ENCODE measurements at places on chromosomes 2 and 18. TPM values are rescaled to one million over a fixed set of nuclear protein-coding genes. Genes with fewer than 3 reads are reported as not detected.

- DNase-seq = no peak
Observed at GRCh38 chr2:127525691-127526131, 578 bp downstream of the IWS1 start.

- DNase-seq = no peak
Observed at GRCh38 chr2:162018530-162018929, 55.5 kb downstream of the DPP4 start.

GRCh38 chr2:31297751-31298150 lies 63.8 kb downstream of the EHD3 start:
- no peak for DNase-seq

- DNase-seq = no peak
Observed at GRCh38 chr18:910247-910646, 5.6 kb downstream of the ADCYAP1 start.

DNA sequence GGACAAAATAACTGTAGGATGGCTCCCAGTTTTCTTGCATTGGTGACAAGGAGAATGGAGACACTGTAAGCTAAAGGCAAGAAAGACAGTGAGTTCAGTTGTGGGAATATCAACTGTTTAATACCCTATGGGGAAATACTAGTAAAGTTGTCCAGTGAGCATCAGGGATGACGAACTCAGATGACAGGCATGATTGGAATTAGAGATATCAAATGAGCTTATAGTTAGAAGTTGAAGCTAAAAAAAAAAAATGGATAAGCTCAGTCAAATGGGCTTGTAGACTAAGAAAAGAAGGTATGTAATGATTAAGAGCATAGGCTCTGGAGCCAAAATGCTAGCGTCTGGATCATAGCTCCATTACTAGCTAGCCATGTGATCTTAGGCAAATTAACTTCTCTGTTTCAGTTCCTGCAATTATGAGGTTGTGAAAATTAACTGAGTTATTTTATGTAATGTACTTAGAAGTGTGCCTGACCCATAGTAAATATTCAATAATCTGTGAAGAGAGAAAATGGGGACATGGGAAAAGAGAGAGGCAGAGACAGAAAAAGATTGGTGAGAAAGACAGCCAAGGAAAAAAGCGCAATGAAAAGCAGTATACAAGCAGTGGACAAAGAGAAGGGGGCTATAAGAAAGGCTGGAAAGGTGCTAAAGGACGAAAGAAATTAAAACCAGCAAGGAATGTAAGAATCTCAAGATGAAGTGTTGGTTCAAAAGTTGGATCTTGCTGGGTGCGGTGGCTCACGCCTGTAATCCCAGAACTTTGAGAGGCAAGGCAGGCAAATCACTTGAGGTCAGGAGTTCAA lies 95.7 kb upstream of the SLC39A10 start:
- no peak for DNase-seq

GRCh38 chr2:148989882-148990493 lies 48.5 kb upstream of the LYPD6B start:
- DNase-seq = no peak

DNA sequence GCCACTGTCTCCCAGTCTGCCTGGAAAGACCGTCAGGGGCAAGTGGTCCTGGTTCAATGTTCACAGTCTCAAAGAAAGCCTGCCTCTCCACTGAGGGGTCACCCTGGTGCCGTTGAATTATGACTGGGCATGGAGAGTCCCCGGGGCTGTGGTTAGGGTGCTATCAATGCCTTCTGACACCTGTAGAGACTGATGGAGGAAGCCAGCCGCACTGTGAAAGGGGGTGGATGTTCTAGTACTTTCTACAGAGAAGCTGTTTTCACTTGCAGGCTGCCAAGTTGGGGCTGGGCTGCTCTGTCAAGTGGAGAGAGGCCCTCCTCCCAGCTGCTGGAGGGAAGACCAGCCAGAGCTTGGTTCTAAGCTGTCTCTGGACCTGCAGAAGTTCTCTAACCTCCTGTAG lies 80.5 kb downstream of the BCL2L11 start:
- no peak for DNase-seq

DNA sequence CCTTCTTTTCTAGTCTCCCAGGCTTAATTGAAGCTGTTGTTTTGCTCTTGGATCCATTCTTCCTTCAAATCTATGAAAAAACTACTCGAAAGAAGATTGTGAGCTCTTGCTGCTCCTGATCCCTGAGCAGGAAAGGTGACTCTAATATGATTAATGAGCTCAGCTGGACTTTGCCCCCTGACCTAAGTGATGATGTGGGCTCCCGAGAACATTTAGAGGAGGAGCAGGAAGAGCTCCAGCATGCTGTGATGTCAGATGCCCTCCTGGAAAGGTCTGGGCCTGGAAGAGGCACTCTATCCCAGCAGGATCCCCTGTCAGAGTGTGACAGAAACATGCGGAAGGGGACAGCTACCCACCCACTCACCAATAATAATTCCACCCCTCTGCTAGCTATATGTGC lies 117.9 kb upstream of the PELI1 start:
- no peak for DNase-seq

DNA sequence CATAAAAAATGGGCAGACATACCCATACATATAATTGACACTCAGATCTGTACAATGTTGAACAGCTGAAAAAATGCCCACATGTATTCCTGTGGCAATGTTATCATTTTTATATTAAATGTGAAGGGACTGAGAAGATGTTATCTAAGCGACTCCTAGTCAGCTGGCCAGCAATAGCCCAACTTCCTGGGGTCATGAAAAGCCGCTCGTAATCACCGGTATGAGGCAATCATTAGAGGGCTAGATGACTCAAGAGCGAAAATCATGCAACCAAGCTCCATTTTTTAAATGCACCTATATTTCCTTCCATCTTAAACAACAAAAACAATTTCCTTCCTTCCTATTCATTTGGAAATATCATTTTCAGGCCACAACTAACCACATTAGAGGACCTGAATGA lies 274.6 kb upstream of the CCDC68 start:
- DNase-seq = no peak

GRCh38 chr2:627926-628560 lies 49.2 kb downstream of the TMEM18 start:
- no peak for DNase-seq

DNA sequence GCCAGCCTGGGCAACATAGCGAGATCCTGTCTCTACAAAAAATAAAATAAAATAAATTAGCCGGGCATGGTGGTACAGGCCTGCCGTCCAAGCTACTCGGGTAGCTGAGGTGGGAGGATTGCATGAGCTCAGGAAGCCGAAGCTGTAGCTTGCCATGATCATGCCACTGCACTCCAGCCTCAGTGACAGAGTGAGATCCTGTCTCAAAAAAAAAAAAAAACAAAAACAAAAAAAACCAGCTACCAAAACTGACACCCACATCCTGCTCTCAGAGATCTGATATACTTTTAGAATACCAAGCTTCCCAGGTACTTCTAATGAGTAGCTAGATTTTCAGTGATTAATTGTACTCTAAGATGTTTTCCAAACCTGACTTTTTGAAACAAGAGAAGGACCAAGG lies 74.0 kb downstream of the TTC27 start:
- no peak for DNase-seq

- no peak for DNase-seq
Observed at GRCh38 chr2:28871620-28872019, 1.5 kb upstream of the TRMT61B start.

DNA sequence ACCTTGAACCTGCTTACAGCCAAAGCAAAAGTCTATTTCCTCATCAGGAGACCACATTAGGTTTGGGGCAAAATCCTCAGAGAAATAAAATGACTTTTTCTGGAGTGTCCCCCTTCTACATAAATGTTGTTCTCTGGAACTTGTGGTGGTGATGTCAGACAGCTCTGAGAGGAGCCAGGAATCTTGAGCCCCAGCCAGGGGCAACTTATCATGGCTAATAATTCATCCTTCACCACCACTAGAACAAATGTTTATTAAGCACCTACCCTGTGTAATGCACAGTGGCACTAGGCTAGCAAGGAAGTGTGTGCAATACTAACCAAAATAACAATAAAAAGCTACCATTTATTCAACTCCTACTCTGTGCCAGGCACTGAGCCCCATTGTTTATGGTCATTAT lies 9.0 kb upstream of the BMP10 start:
- no peak for DNase-seq

DNA sequence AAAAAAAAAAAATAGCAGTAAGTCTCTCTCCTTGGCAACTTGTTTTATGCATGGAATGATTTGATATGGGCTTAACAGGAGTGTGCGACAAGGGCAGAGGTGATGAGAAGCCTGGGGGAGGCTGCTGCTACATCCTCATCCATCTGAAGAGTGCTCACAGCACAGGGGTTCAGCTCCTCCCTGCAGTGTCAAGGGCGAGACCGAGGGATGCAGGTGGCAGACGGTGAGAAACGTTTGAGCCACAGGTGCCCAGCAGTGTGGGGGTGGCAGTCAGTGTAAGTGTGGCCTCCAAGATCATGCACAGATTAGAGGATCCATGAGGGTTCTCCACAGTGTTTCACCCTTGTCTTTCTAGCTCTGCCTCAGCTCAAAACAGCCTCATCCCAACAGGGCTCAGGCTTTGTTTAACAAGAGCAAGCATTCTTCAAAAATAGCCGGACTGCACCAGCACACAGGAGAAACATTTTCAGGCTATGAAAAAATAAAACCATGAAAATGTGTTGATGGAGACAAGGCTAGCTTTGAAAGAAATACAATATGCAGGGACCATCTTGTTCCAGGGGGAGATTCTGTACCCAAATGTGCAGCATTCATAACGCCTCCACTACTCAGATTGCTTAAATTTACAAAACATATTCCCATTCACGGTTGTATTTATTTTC lies 324.5 kb upstream of the MYT1L start:
- DNase-seq = peak; percentile 3

DNA sequence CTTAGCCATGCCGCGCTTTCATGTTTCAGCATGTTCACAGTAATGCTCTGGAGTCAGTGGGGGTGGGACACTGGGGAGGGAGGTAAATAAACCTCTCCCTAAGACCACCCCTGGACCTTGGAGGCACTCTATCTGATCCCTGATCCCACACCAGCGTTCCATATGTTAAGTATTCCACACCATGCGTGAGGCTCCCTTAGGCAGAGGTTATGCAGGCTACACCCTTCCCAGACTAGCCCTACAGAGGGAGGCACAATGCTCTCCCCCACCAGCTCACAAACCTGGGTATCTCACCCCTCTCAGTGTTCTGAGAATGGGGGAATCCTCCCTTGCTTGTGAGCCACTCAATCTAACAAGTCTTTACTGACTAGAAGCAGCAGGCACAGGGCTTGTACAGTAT lies 1610.4 kb upstream of the ZEB2 start:
- DNase-seq = no peak

DNA sequence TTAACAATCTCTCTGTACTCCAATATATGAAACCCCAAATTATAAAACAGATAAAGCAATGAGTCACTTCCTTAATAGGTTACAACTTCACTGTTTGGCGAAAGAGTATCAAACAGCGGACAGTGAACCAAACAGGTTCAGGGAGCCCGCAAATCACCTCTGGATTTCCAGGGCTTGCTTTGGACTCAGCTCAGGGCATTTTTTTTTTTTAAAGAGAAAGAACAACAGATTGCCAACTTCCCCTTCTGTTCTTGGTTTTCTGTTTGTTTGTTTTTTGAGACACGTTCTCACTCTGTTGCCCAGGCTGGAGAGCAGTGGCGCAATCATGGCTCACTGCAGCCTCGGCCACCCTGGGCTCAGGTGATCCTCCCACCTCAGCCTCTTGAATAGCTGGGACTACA lies 52.7 kb downstream of the ABCB11 start:
- DNase-seq = no peak

DNA sequence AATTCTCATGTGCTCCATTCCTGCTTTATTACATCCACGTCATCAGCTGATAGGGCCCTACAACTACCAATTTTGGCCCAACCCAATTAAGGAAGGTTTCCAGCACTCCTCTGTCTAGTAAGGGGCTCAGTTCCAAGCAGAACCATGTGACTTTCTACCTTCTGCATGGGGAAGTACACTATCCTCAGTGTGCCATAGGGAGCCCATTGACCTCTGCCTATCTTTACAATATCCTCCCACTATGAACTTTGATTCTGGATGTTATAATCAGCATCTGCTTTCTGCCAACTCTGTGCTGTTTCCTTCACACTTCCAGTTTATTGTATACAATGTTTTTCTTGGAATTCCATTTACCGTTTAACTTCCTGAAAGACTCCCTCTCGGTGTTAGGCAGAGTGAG lies 53.9 kb upstream of the GCFC2 start:
- DNase-seq = no peak

DNA sequence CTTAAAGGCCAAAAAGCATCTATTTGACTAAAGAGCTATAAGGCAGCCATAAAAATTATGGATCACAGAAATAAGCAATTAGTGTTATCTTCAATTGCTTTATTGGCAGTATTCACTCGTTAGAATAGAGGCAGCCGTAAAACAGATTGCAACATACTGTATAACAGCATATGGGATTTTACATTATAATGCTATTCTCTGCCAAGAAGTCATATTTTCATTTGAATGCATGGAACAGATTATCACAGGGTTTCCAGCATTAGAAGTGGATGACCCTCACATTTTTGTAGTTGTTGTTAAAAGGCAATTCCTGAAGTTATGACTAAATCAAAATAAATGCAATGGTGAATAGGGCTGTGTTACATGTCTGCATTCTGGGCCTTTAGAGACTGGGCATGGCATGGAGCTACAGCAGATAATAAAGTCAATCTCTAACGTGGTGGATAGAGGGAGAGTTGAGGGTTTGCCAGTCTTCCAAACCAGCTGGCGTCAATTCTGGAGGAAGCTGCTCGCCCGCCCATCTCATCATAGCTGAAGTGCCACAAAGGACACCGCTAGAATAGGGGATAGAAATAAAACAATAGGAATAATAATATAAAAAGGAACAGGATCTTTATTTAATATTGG lies 155.4 kb upstream of the VRK2 start:
- no peak for DNase-seq

GRCh38 chr2:74849228-74849892 lies 15.4 kb downstream of the HK2 start:
- DNase-seq = peak; percentile 72

- DNase-seq = no peak
Observed at GRCh38 chr2:140064243-140064642, 1284.1 kb upstream of the NXPH2 start.

- no peak for DNase-seq
Observed at GRCh38 chr2:85257359-85257969, 70.3 kb downstream of the TGOLN2 start.

The SLC9A2 gene
- total RNA-seq = not detected

The SERPINB4 gene
- total RNA-seq = not detected

The TMEM169 gene
- total RNA-seq = 0.56 TPM

The NETO1 gene
- not detected for total RNA-seq

The POTEC gene
- not detected for total RNA-seq

The HRH4 gene
- 0.53 TPM for total RNA-seq

The PLEK gene
- 569 TPM for total RNA-seq

The FNDC4 gene
- total RNA-seq = not detected

The CNTNAP5 gene
- not detected for total RNA-seq

The FER1L5 gene
- not detected for total RNA-seq
